Effector memory CD4-positive, alpha-beta T cell (primary cell): ENCODE measurements at places on chromosomes 12 and 14.

DNA sequence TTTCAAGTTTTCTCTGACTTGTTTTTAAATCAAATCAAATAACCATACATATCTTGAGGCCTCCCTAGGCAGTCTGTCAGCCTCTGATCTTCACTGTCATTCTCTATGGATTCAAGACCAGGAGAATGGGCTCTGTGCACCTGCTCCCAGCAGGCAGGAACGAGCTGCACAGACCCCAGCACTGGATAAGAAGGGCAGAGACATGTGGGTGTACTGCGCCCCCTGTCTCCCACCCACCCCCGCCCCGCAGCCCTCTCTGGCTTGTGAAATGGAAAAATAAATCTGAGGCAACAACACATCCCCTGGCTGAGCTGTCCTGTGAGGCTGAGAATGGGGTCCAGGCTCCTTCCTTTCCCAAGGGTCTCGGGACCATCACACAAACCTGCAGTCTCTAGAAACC, 26.3 kb downstream of the CLMN start:
- no peak for DNase-seq

- DNase-seq, result no peak
Measured at GRCh38 chr12:128305336-128305892, 38.4 kb downstream of the TMEM132C start.

- no peak for DNase-seq
Measured at GRCh38 chr12:58703866-58704265, 216.4 kb downstream of the LRIG3 start.

GRCh38 chr14:43669355-43669754, 837.7 kb downstream of the FSCB start:
- no peak for DNase-seq

DNA sequence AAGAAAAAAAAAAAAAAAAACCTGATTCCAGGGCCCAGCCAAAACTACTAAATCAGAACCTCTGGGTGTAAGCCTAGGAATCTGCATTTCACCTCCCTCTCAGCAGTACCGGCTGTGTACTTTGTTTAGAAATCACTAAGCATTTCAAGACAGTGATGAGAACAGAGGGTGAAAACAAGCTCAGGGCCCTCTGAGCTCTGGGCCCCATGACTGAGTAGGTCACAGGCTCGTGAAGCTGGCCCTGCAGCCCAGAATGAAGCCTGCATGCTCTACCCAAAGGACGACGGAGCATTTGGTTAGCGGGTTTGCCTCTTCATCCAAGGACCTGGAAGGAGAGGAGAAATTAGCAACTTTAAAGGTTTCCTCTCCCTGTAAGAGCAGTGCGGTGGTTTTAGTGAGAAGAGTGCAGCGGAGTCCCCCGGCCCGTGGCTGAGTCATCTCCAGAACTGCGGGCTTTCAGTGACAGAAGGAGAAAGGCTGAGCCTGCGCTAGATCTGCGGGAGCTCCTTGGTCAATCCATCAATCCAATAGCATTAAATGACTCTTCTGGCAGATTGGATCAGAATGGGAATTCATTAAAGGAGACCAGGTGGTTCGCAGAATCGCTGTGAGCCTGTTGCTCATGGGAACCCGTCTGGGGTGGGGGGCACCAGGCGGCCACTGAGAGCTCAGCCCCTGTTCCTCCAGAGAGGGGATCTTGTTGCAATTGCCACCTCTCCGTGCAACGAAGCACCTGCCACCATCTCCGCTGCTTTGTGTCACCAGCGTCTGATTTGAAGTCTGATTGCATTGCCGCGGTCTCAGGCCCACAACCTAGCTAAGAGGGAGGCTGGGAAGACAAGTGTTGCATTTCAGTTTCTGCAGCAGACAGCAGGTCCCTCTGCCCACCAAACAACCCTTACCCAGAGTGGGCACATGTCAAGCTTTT, 7.3 kb downstream of the IL31 start:
- no peak for DNase-seq

- no peak for DNase-seq
Measured at GRCh38 chr12:130994821-130995375, 41.2 kb downstream of the ADGRD1 start.

- no peak for DNase-seq
Measured at GRCh38 chr12:131027264-131027663, 73.6 kb downstream of the ADGRD1 start.

DNA sequence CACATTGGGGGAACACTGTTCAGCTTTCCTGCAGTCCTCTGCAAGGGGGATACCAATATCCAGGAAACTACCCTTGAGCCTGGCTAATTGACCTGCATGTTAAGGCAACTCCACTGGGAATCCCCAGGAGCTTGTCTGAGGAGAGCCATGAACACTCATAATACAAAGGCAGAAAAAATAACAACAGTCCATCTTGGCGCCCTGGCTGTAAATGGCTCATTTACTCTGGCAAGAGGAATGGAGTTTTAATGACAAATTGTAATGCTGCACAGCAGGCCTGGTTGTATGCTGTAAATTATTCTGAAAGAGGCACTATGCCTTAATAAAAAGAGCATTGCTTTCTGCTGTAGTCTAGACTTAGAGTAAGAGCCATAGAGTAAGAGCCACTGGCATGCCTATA, 58.3 kb downstream of the SLC8A3 start:
- no peak for DNase-seq

DNA sequence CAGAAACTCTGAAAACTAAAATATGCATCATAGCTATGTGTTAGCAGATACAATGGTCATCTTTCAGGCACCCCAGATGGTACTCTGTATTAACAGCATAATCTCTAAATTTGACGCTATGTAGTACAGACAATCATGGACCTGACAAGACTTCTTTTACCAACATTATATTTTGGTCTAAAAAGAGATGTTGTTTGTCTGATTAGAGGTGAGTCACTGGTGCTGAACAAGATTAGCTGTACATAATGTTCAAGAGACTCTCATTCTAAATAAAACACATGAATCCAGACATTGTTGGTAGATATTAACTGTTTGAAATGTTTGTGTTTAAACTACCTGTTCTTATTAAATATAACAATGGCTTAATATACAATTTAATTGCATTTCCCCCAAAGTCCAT, 146.4 kb upstream of the LMNTD1 start:
- DNase-seq, result no peak

DNA sequence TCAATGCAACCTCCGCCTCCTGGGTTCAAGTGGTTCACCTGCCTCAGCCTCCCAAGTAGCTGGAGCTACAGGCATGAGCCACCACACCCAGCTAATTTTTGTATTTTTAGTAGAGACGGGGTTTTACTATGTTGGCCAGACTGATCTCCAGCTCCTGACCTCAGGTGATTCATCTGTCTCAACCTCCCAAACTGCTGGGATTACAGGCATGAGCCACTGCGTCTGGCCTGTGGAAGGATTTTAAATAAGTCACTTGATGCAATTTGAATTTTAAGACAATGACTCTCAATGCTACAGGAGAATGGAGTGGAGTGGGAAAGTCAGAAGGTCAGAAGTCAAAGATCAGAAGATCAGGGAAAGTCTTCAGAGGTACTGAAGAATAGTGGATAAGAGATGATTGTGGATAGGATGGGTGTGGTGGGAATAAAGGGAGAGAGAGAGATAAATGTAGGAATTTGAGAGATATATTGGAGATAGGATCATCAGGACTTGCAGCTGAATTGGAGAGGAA, 15.4 kb downstream of the TMEM52B start:
- DNase-seq, result no peak

DNA sequence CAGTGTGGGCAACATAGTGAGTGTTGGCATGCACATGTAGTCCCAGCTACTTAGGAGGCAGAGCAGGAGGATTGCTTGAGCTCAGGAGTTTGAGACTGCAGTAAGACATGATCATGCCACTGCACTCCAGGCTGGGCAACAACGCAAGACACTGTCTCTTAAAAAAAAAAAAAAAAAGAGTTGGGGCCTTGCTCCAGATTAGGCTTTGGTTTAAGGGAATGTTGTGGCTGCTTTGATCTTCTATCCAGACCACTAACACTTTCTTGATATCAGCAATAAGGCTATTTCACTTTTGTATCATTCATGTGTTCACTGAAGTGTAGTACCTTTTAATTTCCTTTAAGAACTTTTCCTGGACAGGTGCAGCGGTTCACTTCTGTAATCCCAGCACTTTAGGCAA, 2.8 kb upstream of the FITM1 start:
- DNase-seq, result no peak

DNA sequence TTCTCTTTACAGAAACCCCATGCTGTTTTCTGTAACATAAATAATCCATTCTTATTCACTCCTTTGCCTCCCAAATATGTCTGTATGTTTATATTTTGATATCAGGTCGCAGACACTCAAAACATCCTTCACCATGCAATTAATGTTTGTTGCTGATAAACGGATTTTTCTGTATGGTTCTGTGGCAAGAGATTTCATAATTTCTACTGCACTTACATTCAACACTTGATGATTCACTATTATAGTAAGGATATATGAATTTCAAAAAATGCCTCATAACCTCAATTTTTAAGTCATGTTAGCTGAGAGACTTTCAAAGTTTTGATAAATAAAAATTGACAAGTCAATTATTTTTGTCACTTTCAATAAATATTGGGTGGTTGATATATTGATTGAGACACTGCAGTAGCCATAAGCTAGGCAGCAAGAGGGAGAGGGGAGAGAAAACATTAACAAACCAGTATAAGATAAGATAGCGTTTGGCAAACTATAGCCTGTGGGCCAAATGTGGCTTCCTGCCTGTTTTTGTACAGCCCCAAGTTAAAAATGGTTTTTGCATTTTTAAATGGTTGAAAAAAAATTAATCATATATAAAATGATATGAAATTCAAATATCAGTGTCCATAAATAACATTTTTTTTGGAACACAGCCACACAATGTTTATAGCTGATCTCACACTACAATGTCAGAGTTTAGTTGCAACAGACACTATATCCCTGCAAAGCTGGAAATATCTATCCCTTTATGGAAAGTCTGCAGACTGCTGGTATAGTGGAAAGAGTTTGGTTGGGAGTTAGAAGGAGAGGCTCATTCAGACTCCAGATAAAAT, 18.3 kb downstream of the ALDH6A1 start:
- DNase-seq, result no peak

- DNase-seq, result no peak
Measured at GRCh38 chr14:68261092-68261842, 441.7 kb downstream of the RAD51B start.

GRCh38 chr12:64418209-64418608, 14.0 kb downstream of the XPOT start:
- DNase-seq, result no peak

GRCh38 chr12:80559766-80560165, 115.7 kb downstream of the PTPRQ start:
- DNase-seq, result no peak

DNA sequence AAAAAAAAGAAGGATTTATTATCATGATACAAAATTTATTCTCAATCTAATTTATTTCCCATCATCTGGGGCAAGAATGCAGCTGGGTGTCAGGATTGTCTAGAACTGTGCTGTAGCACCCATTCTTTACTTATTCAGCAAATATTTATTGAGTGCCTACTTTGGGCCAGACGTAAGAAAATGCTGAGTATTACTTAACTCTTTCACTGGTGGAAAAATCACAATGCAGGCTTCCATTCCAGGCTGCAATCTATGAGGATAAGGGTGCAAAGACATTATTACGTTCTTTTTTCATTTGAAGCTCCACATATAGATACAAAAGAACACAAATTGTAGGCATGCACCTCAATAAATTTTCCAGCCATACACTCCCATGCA, 86.0 kb upstream of the CDKN3 start:
- DNase-seq, result no peak

DNA sequence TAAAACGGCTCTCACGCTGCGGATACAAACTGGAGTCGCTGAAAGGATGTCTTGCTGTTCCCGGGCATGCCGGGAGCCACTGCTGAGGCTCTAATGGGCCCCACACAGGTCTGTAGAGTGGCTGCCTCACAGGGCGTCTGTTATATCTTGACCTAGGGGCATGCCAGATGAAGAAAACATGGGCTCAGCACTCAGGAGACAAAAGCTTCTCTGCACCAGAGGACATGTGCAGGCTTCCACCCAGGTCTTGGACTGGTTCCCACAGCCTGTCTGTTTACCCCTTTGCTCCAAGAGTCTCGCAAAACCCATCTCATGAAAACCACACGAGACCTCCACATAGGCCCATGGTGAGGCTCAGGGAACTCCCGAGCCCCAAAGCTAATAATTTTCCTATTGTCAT, 134.2 kb downstream of the RPS29 start:
- no peak for DNase-seq

- no peak for DNase-seq
Measured at GRCh38 chr14:69841656-69842055, 37.6 kb upstream of the SMOC1 start.

DNA sequence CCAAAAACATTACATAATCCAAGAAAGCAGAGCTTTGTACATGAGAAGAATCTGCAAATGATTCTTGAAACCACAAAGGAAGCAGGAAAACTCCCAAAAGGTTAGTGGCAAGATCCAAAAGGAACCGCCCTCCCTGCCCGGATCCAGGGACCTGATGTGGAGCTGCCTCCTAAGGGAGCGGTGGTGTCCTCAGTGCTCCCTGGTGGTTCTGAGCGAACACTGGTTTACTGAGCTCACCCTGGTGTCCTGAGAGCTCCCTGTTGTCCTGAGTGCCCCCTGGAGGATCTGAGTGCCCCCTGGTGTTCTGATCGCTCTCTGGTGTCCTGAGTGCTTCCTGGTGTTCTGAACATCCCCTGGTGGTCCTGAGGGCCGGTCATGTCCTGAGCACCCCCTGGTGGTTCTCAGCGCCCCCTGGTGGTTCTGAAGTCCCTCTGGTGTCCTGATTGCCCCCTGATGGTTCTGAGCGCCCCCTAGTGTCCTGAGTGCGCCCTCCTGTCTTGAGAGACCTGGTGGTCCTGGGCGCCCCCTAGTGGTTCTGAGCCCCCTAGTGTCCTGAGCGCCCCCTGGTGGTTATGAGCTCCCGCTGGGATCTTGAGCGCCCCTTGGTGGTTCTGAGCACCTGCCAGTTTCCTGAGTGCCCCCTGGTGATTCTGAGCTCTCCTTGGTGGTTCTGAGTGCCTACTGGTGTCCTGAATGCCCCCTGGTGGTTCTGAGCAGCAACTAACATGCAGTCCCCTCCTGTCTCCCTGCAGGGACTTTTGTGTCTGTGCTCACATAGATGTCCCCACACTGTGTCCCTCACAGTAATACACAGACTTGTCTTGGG, 891.1 kb downstream of the TMEM121 start:
- peak; percentile 75 for DNase-seq

GRCh38 chr12:63948211-63948610, 103.7 kb downstream of the SRGAP1 start:
- no peak for DNase-seq

- no peak for DNase-seq
Measured at GRCh38 chr14:53509276-53510244, 356.4 kb upstream of the DDHD1 start.

GRCh38 chr12:102964872-102965271, 7.4 kb downstream of the ASCL1 start:
- no peak for DNase-seq

DNA sequence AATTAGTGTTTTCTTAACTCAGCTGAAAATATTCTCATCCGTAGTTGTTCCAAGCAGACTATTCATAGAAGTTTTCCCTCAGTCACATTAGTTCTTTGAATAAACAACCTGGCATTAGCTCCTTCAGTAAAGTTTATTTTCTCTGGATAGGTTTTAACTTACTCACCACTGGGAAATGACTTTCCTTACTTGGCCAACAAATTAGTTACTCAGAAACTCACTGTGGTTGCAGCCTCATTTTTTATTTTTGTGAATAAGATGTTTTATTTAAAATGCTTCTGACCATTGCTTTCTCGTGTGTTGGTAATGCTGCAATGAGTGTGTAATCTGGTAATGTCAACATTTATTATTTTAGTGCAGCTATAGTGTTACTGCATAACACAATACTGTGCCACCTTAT, 74.9 kb downstream of the NOVA1 start:
- no peak for DNase-seq

- DNase-seq, result no peak
Measured at GRCh38 chr14:104999361-104999760, 13.8 kb downstream of the CLBA1 start.

- DNase-seq, result no peak
Measured at GRCh38 chr12:53501615-53502181, 615 bp downstream of the TARBP2 start.
